ENCODE measurements at places on chromosomes 16 and 17.

GRCh38 chr17:55416000-55416399 is 5.6 kb downstream of the MMD start:
- no peak for DNase-seq

DNA sequence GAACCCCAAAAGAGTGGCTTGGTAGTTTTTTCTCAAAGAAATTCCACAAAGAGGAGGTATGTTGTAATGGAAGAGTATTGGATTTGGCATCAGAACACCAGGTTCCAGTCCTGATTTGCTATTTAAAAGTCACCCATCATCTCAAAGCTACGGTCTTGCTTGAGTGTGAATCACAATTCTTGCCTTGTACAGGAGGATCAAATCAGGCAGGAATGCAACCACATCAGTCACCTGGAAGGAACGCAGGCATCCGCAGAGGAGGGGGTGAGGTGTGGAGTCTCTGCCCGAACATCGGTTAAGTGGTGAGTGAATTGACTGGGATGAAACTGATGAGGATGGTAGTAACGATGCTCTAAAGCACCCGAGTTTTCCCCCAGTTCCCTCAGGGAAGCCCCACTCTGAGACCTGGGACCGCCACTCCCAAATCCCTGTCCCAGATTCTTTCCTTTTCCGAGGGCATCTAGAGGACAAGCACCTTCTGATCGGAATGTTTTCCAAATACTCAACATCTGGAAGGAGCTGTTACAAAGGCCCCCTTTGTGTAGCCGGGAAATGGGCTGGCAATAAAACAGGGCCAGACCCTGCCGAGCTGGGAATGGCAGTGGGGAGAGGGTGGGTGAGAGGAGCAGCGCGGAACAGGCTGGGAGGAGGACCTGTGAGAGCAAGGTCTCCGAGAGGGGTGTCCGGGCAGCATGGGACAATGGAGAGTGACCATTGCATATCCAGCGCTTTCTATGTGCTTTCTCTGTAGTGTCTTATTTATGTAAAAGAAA is 469.6 kb downstream of the SLC39A11 start:
- no peak for DNase-seq

DNA sequence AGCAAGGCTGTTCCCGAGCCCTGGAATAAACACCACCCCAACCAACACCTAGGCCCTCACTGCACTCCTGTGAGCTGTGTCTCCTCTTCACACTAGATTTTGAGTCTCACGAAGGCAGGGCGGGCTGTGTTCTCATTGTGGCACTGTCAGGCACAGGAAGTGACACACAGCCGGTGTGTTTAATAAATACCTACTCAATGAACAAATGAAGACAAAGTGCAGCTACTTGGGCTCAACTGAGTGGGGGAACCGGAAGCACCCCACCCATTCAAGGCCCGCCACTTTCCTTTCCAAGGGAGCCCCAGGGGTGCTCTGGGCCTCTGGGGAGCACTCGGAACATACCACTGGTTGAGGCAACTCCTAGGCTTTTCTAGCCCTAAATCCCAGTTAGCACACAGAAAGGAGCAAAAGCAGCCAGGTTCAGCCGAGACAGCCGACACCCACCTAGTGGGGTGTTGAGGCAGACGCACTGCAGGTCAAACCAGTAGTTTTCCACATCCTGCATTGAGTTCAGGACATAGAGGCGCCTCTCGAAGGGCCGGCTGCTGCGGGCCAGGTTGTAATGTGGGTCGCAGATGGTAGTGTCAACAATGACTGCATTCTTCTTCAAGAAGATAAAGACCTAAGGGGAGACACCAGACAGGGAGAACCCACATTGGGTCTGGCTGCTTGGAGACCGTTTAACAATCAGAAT is 57.7 kb downstream of the GTF3C1 start:
- no peak for DNase-seq

DNA sequence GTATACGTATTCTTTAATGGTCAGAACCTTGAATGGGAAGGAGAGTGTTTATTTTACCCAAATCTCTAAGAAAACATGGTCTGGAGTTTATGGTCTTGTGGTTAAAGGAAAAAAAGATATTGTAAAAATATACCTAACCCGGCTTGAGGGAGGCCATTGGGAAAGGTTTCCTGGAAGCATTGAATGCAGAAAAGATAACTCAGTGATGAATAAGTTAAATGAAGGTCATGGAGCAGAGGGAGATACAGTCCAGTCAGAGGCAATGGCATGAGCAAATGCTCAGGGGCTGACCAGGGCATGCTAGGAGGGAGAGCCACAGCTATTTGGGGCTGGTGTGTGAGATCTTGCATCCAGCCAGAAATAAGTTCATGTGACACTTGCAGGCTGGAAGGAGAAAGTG is 430.4 kb upstream of the CDH5 start:
- DNase-seq, result no peak

DNA sequence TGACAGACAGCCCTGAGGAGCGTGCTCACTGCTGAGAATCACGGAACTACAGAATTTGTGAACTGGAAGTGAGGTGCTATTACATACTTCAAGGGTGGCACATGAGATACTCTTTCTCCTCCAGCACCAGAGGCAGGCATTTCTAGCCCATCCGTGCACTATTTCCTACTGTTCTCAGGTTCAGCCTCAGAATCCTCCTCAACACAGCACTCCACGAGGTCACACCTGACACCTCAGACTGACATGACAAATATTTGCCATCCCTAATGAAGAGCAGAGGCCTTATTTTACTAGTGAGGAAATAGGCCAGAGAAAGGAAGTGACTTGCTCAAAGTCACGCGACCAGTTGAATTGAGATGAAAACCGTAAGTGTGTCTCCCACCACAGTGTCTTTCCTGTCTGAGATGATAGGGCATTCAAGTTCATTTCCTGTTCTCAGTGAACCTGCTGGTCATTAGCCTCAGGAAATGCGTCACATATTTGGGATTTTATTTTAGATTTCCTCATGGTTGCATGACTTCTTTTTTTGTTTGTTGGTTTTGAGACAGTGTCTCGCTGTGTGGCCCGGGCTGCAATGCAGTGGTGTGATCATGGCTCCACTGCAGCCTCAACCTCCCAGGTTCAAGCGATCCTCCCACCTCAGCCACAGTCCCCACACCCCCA is 23.6 kb downstream of the SEZ6 start:
- DNase-seq, result no peak
